Right lung (tissue), 10 donors: ENCODE measurements at places on chromosomes 11 and 22.

GRCh38 chr11:46387919-46388618 is 3.5 kb downstream of the CHRM4 start:
- no peak for DNase-seq

DNA sequence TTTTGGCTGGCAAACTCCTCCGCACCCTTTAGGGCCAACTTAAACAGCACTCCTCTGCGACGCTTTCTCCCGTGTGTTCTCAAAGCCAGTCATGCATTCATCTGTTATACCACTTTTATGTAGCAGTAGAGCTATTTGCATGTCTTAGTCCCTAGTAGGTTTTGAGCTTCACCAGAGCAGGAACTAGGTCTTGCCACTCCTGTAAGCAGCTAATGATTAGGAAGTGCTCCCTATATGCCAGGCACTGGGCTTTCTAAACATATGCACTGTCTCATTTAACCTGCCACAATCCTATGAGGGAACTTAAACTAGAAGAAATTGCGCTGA is 180.8 kb downstream of the DBX1 start:
- no peak for DNase-seq

DNA sequence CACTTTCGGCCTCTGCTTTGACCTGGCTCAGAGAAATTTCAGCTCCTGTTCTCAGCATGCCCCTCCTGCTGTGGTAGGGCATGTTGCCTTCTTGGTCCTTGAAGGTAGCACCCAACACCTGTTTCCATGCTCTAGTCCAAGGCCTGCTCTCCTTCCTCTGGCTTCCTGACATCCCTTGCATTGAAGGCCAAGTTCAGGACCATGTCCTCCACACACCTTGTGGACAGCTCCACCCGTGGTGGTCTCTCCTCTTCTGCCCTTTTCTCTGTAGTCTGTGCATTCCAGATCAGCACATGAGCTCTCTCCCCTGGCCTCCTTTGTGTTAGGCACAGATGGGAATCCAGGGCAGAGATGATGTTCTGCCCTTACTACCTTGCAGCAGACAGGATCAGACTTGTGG is 225.3 kb downstream of the ADAMTS15 start:
- DNase-seq: no peak

DNA sequence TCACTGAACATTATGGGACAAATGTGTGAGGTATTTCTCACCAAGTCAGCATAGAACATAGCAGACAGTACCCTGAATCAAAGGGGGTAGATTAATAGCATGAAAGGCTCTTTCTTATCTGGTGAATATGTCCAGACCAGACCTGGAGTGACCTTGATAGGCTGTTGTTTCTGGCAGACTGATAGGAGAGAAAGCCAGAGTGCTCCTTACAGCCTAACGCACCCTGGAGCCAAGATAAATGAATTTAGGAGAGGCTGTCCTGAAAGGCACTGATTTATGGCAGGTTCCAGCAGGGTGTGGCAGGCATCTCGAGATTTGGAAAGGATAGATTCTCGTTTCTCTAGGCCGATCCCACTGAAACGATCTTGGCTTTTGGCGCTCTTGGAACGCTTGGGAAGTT is 204.6 kb downstream of the DBX1 start:
- DNase-seq: no peak

DNA sequence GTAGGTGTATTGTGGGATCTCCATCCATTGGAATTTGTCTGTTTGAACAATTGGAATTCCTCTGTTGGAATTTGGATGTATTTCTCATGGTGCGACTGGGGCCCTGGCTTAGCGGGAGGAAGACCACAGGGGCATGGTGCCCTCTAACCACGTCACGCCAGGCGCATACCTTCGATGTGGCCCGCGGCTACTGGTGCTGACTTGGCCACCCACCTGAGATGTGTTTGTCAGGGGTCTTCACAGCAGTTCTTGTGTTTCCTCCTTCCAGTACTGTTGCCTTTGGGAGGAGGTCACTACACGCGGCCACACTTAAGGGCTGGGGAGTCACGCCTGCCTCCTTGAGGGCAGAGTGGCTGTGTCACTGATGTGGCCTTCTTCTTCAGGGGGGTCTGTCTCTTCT is 36.6 kb upstream of the GRAMD4 start:
- DNase-seq: no peak
